NCI-H1930 (cell line): ENCODE measurements at places on chromosomes 1 and 21.

DNA sequence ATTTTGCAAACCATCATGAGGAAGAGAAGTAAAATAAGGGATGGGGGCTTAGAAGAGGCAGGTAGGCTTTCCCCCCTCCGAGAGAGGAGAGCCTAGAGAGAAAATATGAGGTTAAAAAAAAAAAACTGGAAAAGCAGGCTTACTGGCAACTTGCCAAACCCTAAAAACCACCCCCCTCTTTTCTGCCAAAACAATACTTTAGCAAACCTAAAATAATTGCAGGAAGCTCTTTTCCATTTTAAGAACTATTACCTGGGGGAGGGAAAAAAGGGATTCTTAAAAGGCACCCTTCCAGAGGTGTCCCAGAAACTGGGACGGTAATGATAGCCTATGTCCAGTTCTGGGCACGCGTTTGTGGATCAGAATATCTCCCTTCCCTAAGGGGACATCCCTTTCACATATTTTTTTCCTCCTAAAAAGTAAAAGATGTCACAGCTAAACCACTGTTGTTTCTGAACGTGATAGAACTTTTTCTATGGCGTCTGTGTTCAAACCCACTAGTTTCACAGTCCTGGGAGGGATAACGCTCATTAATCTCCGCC lies 1.1 kb upstream of the NFIA start:
- DNase-seq, result no peak

GRCh38 chr1:42999308-42999707 lies 40.6 kb upstream of the SLC2A1 start:
- DNase-seq, result no peak

DNA sequence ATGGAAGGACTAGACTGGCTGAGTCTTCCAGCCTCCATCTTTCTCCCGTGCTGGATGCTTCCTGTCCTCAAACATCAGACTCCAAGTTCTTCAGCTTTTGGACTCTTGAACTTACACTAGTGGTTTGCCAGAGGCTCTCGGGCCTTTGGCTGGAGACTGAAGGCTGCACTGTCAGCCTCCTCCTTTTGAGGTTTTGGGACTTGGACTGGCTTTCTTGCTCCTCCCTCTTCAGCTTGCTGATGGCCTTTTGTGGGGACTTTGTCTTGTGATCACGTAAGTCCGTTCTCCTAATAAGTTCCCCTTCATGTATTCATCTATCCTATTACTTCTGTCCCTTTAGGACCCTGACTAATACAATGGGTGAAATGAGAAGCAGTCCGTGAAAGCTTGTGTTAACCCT lies 196.4 kb downstream of the KAZN start:
- no peak for DNase-seq

DNA sequence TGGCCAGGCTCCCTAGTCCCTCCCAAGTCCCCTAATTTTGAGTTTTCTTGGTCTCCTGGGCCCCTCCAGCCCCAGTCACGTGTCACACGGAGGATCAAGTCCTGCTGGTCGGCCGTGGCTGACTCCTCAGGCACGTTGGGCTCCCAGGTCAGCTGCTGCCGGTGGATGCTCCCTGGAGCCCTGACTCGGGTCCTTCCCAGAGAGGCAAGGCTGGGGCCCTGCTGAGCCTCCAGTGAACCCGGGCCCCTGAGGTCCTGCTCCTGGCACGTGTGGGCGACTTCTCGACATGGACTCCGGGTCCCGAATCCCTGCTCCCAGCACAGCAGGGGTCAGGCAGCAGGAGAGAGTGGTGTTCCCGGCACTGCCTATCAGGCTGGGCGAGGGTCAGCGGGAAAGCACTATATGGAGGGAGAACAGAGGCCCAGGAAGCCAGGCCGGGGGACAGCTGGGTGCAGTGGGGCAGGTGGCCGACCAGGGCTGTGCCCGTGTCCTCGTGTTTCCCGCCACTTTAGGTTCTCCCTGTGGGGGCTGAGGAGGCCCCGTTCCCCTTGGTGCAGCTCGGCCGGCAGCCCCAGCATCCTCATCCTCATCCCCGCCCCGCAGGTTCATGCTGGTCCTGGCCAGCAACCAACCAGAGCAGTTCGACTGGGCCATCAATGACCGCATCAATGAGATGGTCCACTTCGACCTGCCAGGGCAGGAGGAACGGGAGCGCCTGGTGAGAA lies 13.2 kb downstream of the TMEM240 start:
- no peak for DNase-seq

DNA sequence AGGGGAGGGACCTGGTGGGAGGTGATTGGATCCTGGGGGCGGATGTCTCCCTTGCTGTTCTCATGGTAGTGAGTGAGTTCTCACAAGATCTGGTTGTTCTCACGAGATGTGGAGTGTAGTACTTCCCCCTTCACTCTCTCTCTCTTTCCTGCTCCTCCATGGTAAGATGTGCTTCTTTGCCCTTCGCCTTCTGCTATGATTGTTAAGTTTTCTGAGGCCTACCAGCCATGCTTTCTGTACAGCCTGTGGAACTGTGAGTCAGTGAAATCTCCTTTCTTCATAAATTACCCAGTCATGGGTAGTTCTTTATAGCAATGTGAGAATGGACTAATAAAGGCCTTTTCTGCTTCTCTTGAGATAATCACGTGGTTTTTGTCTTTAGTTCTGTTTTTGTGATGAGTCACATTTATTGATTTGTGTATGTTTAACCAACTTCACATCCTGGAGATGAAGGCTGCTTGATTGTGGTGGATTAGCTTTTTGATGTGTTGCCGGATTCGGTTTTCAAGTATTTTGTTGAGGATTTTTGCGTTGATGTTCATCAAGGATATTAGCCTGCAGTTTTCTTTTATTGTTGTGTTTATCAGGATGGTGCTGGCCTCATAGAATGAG lies 45.5 kb downstream of the RABGAP1L start:
- no peak for DNase-seq

GRCh38 chr1:50266509-50266908 lies 156.7 kb downstream of the DMRTA2 start:
- no peak for DNase-seq

DNA sequence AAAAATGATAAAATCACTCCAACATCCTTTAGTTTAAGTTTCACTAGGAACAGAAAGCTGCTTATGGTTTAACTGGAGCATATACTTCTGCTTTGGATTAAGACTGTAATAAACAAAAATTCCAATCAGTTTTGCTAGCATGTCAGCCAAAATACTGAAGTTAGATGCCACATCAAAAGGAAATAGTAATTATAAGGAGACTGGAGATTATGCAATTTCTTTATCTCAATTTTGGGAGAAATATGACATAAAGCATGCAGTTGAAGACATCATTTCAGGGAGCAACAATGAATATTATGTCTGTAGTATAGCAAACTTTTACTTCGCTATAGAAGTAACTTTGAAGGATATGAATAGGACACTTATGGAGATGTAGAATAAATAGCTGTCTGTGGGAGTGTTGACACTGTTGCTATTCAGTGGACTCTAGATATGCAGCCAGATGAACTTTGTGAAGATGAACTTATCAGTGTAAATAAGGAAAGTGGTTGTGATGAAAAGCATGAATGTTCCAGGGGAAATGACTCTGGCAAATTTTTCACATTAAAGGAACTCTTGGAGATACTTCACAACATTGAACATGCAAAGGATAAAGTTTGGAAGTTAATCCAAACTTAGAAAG lies 107.8 kb downstream of the RABGAP1L start:
- no peak for DNase-seq

- no peak for DNase-seq
Observed at GRCh38 chr21:37064841-37065240, 8.0 kb downstream of the PIGP start.

GRCh38 chr1:22665752-22666151 lies 12.7 kb downstream of the C1QB start:
- no peak for DNase-seq

- no peak for DNase-seq
Observed at GRCh38 chr21:36854391-36854790, 112.1 kb downstream of the HLCS start.
